NCI-H2171 (cell line): ENCODE measurements at places on chromosomes 11 and 22.

- no peak for DNase-seq
Measured at GRCh38 chr11:122707111-122707510, 51.6 kb downstream of the UBASH3B start.

DNA sequence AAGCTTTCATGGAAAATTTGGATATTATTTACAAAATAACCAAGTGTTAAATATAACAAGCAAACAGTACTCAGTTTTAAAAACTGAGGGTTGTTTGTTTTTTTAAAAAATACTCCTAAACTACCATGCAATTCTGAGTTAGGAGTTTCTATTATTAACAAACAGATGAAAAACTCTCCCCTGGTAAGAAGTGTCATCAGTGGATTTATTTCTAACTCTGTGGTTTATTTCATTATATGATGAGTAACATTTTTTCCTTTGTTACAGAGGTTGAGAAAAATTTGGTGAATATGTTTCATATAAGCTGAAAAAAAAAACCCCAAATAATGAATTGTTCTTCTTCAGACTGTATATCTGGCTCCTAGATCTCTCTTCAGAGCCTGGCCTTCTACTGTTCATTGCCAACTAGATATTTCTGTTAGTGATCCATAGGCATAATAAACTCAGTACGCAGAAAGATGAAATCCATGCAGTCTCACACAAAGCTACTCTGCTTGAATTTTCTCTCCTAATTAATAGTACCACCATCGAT is 29.4 kb upstream of the PDE3B start:
- DNase-seq = no peak

DNA sequence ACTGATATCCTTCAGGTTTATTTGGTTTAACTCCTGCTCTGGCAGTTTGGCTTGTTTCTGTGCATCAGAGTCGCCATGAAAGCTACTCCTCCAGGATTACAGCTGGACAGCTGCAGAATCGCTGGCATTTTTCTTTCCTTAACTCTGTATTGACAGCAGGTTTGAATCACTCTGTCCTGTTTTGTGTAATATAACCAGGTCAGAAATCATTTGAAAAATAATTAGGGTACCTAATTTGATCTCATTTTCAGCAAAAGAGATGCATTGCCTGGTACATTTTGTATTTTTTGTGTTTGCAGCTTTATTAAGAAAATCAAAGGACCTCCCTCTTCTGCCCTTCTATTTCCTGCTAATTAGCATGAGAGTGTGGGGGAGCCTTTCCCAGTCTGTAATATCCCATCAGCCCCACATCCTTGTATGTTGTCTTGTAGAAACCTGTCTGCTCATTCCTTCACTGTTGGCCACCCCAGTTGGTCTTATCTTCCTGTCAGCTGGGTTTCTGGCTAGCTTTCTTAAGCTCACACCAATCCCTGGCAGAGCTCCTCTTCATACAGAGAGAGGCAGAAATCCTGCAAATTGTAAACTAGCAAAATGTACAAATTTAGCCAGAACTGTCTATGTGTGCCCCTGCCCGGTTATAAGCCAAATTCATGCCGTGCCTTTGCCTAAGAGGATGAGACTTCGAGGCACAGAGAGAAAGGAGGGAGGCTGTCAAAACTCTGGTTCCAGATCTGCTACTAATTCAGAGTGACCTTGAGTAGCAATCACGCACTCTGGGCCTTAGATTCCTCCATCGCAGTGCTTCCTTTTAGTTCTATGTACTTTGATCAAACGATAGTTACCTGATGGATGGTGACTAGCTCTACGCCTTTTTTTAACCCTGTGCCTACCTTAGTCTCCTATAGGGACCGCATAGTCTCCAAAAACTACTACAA is 200.6 kb downstream of the NAV2 start:
- no peak for DNase-seq

- DNase-seq = peak; percentile 86
Measured at GRCh38 chr11:12319461-12319951, 57.9 kb upstream of the PARVA start.

DNA sequence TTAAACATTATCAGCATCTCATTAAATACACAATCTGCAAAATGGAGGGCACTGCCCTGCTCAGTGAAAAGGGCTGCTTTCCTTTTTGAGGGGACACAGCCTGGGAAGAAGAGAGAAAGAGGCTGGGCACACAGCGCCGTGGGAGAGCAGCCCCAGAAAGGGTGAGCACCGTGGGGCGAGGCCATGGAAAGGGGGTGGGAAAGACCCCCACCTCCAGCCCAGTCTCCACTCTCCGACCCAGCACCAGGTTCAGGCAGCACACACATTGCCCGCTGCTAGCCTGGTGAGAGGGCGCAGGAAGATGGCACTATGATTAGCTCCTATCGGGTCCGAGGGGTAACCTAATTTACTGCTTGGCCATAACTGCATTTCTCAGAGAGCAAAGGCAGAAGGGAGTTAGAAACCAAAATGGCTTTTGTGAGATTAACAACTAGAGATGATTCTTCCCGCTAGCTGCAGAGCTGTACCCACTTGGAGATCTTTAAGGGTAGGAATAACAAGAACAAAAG is 104.0 kb upstream of the BID start:
- DNase-seq = no peak
